ENCODE measurements at places on chromosomes 4 and X. TPM values are rescaled to one million over a fixed set of nuclear protein-coding genes. Genes with fewer than 3 reads are reported as not detected.
A peak's percentile ranks its signal among the peaks of the same experiment; 100 is the strongest.

- DNase-seq, result no peak
These were observed 72.1 kb upstream of the IGFBP7 start for GRCh38 chr4:57182132-57182874.

- peak; percentile 91 for DNase-seq
These were observed 9.0 kb downstream of the PDGFC start for GRCh38 chr4:156962528-156962974.

DNA sequence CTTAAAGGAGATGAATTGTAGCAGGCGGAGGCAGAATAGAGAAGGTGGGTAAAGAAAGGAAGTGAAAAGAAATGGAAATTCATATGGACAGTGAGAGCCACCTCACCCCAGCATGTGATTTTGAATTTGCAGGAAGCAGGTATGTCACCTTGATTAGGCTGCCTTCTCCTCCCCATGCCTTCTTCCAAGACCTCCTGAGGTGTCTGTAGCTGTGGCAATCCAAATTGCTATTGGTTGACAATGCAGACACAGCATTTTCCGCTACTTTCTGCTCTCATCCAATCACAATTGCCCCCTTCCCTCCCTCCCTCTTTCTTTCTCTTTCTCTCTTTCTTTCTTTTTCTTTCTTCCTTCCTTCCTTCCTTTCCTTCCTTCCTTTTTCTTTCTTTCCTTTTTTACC, 38.5 kb downstream of the RAB33B start:
- no peak for DNase-seq

DNA sequence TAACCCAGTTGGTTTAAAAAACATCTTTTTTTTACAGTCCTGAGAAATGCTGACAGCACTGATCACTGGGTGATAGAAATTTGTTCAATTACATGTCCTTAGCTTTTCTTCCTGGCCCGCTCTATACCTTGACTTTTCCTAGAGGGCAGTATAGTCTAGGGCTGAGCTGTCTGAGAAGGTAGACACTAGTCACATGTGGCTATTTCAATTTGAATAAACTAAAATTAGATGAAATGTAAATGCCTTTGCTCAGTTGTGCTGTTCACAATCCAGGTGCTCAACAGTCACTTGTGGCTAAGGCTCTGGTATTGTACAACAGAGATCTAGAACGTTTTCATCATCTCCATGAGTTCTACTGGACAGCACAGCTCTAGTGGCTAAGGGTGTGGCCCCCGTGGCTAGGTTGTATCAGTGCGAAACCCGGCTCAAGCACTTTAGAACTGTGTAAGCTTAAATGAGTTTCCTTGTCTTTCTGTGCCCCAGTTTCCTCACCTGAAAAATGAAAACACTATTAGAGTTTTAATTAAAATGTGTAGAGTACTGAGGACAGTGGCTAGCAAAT, 111.6 kb upstream of the WDR17 start:
- no peak for DNase-seq

The GRIA3 gene
- total RNA-seq, result 3.0 TPM

Measured in sigmoid colon (tissue), 7 donors.